ENCODE measurements at places on chromosomes 7 and 10.

- peak; percentile 84 for DNase-seq
Measured at GRCh38 chr7:79317728-79318127, 135.7 kb downstream of the MAGI2 start.

DNA sequence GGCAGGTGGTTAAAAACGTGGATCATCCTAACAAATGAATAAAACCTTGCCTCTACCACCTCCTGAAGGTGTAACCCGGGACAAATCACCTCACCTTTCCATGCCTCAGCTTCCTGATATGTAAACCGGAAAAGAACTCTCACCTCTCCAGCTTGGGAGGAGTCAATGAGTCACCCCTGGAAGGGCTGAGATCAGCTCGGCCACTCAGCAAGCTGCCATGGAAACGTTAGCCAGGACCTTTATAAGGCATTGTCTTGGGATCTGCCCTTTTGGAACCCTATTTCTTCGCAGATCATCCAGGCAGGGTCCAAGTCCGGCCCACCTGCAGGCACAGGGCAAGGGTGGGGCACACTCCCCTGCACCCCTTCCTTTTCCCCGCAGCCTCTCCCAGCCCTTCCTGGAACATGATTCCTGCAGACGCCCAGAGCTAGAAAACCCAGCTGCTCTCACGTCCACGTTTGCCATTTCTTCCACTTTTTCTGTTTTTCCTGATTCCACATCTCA is 81.6 kb upstream of the PFKP start:
- peak; percentile 16 for DNase-seq

DNA sequence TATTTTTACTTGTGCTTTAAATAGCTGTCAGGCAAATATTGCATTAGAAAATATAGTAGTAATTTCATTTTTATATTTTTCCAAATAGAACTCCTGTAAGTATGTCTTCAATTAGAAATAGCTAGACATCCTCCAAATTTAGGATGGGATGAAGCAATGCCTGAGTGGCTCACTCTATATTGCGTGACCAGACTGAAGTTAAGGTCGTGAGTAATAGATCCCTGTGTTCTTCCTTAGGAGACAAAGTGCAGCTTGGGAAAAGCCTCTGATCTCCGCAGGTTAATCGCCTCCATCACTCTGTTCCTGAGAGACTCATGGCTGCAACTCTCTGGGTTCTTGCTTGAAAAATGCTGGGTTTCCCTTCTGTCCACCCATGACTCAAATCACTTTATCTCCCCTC is 484.8 kb upstream of the ANKRD30A start:
- peak; percentile 16 for DNase-seq

GRCh38 chr10:57664815-57665214 is 602.9 kb downstream of the IPMK start:
- no peak for DNase-seq

GRCh38 chr7:80511964-80512363 is at the start of gene GNAT3:
Gene GNAT3 (minus strand): TSS chr7:80512064. CDS start chr7:80511926, 138 bp downstream.
- DNase-seq = no peak

DNA sequence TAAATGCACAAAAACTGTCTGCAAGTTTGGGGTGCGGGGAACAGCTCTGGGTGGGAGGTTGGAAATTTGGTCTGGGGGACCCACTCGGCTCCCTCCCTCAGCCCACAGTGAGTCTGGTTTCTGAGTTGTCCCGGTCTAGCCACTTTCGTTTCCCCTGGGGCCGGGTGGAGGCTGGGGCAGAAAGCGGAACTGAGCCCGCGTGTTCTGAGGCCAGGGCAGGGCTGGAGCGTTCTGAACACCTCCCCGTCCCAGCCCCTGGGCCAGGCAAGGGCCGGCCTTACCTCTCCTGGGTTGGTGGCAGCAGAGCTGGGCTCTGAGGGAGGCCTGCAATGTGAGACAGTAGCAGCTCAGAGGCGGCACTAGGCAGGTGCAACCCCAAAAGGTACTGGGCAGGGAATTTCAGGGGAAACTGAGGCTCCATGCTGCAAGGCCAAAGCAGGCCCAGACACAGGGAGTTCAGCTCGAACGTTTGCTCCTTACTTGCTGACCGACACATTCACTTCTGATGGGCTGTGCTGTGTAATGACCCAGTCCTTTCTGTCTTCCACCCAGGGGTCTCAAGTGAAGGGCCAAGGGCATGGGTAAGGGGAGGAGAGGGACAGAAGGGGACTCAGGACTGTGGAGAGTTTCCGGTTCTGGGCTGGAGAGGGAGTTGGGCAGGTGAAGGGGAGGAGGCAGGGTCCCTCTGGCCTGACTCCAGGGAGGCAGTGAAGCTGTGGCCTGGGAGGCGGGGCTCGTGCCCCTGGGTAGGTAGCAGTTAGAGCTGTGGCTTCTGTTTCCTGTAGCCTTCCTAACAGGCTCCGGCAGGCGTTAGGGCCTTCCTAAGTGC is 3.0 kb downstream of the IRF5 start:
- DNase-seq = no peak

DNA sequence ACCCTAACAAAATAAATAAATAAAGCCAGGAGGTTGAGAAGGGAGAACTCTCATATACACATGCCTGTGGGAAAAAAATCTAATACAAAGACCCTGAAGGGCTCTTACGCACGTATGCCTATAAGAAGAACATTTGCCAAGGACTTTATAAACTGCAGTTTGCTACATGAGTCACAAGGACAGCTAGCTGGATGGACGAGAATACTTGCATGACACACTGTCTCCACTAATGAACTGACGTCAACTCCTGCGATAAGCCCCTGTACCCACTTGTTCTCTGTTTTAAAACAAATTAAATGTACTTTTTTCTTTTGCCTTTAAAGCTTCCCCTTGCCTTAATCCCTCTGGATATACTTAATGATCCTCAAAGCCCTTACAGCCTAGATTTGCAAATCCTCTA is 374.6 kb upstream of the GHITM start:
- DNase-seq = no peak

- DNase-seq = no peak
Measured at GRCh38 chr10:10860455-10860976, 157.2 kb upstream of the CELF2 start.

DNA sequence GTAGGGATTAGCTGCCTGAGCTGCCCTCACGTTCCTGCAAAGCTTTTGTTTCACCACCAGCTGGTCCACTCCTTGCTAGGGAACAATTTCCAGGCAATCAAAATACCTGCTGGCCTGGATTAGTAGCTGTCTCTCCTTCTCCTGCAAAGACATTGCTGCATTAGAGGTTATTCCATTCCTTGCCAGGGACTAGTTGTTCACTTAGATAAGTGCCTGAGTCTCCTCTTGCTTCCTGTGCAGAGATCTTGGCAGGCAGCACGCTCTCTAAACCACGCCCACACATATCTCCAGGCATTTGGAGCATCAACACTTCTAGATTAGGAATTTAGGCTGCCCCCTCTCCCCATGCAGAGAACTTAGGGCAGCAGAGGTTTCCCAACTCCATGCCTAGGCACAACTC is 150.4 kb upstream of the SMIM30 start:
- no peak for DNase-seq

- no peak for DNase-seq
Measured at GRCh38 chr10:82943142-82943541, 1068.1 kb downstream of the NRG3 start.

- DNase-seq = no peak
Measured at GRCh38 chr7:23205577-23205908, 23.7 kb downstream of the NUP42 start.

DNA sequence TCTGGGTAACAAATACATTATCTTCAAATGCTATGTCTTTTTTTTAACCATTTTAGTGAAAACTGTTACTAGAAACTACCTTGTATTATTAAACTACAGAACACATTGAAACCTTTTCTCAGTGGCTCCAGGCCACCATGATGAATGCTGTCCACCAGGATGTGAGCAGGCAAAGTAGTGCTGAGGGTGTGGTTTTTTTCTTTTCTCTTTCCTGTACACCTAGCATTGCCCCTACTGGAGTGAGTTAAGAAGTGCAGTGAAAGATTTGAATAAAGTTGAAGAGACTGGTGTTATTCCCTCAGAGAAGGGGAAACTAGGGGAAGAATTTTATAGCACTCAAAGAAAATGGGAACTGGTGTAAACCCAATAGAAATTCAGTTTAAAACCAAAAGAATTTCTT is 120.0 kb upstream of the SAMD8 start:
- no peak for DNase-seq

DNA sequence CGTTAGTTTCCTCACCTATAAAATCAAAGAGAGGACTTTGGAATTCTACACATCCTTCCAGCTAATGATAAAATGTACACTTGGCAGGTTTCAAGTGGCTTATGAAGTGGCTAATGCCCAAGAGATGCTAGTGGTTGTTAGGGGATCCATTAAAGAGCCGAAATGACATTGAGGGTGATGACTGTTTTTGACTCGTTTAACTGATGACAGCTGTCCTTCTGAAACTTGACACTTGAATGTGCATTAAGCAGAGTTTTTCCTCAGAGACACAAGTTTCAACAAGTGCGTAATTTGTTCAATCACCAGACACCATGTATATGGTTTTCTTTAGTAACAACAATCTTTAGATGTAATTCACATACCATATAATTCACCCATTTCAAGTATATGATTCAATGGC is 1.6 kb upstream of the PRF1 start:
- DNase-seq = no peak

- peak; percentile 51 for DNase-seq
Measured at GRCh38 chr7:100130608-100131453, 4.1 kb downstream of the MBLAC1 start.

- DNase-seq = no peak
Measured at GRCh38 chr10:7101451-7101850, 309.4 kb downstream of the SFMBT2 start.

DNA sequence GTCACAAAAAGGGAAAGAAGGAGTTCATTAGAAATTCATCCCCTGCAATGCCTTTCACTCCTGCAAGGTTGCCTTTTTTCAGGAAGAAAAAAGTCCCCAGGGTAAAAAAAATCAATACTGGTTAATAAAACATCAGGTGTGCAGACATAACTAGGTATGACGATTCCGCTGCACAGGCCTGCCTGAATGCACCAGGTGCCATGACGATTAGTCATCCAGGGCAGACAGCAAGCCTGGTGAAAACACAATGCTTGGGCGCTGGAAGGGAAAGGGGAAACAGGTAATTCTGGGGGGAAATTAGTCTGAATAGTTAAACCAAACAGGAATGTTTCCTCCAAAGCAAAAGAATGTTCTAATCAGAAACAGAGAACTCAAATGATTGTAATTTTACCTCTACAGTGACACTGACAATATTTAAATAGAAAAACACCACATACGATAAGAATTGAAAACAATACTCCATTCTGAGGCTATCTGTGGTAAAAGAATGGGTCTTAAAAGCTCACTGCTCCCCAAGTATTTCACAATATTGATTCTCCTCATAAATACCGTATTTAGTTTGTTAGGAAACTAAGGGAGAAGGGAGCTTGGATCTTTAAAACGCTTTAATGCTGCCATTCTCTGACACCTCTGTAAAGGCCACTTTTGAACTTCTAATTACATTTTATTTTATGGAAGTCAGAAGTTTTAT is 45.2 kb downstream of the VPS41 start:
- no peak for DNase-seq

GRCh38 chr7:102811942-102812678 is 63.3 kb downstream of the FAM185A start:
- no peak for DNase-seq

GRCh38 chr7:130521258-130521951 is 29.5 kb downstream of the MEST start:
- no peak for DNase-seq

GRCh38 chr10:49057231-49057880 is 58.0 kb downstream of the VSTM4 start:
- no peak for DNase-seq

DNA sequence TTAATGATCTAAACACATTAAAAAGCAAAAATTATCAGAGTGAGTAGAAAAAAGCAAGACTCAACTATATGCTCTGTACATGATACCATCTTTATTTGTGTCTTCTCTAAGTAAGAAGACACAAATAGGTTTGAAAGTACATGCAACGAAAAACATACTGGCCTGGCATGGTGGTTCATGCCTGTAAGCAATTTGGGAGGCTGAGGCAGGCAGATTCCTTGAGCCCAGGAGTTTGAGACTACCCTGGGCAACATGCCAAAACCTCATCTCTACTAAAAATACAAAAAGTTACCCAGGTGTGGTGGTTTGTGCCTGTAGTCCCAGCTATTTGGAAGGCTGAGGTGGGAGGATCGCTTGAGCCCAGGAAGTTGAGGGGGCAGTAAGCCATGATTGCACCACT is 78.1 kb upstream of the TOMM7 start:
- DNase-seq = no peak

GRCh38 chr7:132577206-132578049 is 1.2 kb upstream of the PLXNA4 start:
- peak; percentile 82 for DNase-seq

DNA sequence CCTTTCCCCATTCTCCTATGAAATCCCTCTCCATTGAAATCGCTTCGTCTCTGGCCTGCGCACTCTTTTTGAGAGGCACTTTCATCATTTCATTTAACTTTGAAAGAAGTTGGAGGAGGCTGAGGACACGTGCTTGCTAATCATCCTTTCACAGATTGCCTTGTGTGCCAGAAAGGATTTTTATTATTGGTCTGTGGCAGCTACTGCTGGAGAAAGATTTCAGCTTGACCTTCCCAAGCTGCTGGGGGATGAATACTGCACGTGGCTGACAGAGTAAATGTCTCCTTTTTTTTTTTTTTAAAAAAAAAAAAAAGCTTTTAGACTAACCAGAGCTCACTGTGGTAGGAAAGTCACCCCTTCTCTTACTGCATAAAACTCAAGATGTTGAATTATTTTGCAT is 44.2 kb upstream of the KCNIP2 start:
- no peak for DNase-seq

DNA sequence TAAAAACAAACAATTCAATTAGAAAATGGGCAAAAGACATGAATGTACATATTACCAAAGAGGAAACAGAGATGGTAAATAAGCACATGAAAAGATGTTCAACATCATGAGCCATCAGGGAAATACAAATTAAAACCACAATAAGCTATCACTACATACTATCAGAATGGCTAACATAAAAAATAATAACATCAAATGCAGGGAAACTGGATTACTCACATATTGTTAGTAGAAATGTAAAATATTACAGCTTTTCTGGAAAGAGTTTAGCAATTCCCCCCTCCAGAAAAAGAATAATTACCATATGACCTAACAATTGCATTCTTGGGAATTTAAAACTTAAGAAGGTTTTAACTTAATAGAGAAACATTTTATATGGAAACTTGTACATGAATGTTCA is 232.9 kb upstream of the MTPN start:
- no peak for DNase-seq

DNA sequence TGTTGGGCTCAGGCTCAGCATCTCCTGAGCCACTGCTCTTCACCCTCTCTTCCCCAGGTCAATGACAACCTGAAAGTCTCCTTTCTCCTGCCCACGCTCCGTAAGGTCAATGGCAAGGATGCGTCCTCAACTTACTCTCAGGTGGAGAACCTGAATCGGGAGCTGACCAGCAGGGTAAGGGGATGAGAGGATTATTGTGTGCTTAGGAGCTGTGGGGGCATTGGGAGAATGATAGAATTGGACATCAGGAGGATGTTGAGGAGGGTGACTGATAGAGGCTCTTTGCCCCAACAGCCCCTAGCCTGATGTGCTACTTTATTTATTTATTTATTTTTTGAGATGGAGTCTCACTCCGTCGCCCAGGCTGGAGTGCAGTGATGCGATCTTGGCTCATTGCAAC is 1.3 kb downstream of the LRWD1 start:
- DNase-seq = no peak

- DNase-seq = peak; percentile 96
Measured at GRCh38 chr10:77163670-77164348, 473.8 kb downstream of the KCNMA1 start.

- no peak for DNase-seq
Measured at GRCh38 chr7:98368716-98369115, 32.2 kb downstream of the BAIAP2L1 start.

Measured in fibroblast of skin of abdomen (primary cell).